ENCODE measurements at places on chromosomes 3 and 15. TPM values are rescaled to one million over a fixed set of nuclear protein-coding genes. Genes with fewer than 3 reads are reported as not detected.
A peak's percentile ranks its signal among the peaks of the same experiment; 100 is the strongest.

DNA sequence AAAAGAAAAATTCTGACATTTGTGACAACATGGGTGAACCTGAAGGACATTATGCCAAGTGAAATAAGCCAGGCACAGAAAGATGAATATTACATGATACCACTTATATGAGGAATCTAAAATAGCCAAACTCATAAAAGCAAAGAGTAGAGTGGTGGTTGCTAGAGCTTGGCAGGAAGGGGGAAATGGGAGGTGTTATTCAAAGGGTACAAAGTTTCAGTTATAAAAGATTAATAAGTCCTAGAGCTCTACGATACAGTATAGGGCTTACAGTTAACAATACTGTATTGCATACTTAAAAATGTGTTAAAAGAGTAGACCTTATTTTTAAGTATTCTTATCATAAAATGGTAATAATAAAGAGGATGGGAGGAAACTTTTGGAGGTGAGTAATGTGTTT is 111.6 kb upstream of the NR2E3 start:
- DNase-seq: no peak

GRCh38 chr3:124257336-124257864 is 265.5 kb upstream of the ROPN1 start:
- DNase-seq: no peak

DNA sequence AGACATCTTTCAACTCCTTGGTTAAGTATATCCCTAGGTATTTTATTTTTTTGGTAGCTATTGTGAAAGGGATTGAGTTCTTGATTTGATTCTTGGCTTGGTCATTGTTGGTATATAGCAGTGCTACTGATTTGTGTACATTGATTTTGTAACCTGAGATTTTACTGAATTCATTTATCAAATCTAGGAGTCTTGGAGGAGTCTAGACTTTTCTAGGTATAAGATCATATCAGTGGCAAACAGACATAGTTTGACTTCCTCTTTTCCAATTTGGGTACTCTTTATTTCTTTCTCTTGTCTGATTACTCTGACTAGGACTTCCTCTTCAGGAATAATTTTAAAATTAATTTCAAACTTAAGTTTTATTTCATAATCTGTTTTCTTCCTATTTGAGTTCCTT is 125.2 kb downstream of the OCA2 start:
- no peak for DNase-seq

Gene CACNA1D
- 30.1 TPM for total RNA-seq

Gene UBE3A
- total RNA-seq: 81.8 TPM

DNA sequence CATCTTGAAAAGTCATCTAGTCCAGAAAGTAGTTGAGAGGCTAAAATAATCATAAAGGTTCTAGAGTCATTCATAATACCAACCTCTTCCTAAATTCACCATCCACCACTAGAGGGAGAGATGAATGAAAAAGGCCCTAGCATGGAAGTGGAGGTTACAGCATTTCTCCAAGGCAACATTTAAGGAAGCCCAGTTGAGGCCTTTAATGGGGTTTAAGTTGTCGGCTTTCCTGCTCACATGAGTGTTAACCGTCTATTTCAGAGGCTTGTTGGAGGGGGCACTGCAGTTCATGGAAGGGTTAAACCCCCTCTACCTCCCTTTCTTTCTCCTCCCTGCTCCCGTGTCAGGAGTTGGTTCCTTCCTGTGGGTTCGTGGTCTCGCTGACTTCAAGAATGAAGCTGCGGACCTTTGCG is 3.8 kb upstream of the SLCO3A1 start:
- peak; percentile 37 for DNase-seq

- no peak for DNase-seq
Measured at GRCh38 chr3:139953131-139953910, 18.3 kb downstream of the CLSTN2 start.

- DNase-seq: no peak
Measured at GRCh38 chr15:101712078-101712477, 12.2 kb downstream of the TARS3 start.

Measured in hepatocyte (in vitro differentiated cells).